Posterior cingulate gyrus (tissue), 11 donors: ENCODE measurements at places on chromosomes 5 and 9.

GRCh38 chr5:2169850-2170760, 287.4 kb upstream of the IRX4 start:
- DNase-seq, result no peak

- DNase-seq, result no peak
These were observed 11.8 kb upstream of the ACTBL2 start for GRCh38 chr5:57494104-57495098.

- no peak for DNase-seq
These were observed 6.5 kb upstream of the SYK start for GRCh38 chr9:90795084-90795483.

DNA sequence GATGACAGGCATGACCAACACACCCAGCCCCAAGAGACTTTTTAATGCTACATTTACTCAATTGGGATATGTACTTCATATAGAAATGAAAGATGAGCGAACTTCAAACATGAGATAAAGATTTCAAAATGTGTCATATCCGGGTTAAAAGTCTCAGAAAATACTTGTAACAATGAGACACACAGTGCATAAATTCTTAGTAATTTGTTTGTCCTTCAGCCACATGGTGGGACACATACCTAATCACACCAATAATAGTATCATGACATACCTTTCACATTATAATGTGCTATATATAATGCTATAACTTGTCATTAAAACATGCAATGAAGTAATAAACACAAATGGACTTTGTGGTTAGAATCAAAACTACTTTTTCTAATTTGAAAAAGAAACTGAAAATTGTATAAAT, 204.7 kb upstream of the RFX3 start:
- no peak for DNase-seq

- DNase-seq, result no peak
These were observed 456.0 kb downstream of the SEMA5A start for GRCh38 chr5:9089893-9090292.

GRCh38 chr9:131173995-131174394, 48.6 kb downstream of the NUP214 start:
- DNase-seq, result no peak

DNA sequence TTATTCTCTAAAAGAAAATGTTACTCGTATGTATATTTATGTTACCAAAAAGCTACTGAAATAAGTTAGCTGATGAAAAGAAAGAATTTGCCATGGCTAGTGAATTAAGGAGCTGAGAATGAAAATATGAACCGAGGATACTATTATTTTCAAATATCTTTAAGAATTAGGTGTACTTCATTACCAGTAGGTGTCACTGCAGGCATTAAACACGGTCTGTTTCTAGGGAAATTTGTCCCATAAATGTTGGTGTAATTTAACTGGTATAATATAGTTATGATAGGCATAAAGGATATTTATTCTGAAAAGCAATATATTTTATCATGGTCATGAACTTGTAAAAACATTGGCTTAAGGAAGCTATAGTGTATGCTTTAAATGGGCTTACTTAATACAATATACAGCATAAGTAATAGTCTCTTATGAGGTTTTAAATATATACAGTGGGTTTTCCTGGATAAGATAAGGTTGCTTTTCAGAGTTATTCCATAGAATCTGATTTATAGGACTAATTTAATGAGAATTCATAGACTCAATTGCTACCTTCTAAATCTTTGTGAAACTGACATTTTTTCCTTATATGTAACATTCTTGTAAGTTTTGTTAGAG, 72.4 kb upstream of the MPDZ start:
- DNase-seq, result no peak

DNA sequence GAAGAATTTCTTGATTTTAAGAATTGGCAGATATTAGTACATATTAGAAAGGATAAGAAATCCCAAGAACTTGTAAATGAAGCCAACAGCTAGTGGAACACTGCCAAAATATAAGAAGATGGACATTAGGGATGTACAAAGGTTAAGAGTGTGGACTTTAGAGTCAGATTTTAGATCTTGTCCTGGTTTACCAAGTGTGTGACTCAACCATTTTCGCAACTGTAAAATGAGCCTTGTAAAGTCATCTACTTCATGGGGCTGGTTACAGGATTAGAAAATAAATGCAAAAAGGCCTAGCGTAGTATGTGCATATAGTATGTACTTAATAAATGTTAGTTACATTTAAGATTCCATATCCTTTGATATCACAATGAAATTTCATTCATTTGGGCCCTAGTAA, 260.0 kb downstream of the RAB3C start:
- DNase-seq, result no peak

DNA sequence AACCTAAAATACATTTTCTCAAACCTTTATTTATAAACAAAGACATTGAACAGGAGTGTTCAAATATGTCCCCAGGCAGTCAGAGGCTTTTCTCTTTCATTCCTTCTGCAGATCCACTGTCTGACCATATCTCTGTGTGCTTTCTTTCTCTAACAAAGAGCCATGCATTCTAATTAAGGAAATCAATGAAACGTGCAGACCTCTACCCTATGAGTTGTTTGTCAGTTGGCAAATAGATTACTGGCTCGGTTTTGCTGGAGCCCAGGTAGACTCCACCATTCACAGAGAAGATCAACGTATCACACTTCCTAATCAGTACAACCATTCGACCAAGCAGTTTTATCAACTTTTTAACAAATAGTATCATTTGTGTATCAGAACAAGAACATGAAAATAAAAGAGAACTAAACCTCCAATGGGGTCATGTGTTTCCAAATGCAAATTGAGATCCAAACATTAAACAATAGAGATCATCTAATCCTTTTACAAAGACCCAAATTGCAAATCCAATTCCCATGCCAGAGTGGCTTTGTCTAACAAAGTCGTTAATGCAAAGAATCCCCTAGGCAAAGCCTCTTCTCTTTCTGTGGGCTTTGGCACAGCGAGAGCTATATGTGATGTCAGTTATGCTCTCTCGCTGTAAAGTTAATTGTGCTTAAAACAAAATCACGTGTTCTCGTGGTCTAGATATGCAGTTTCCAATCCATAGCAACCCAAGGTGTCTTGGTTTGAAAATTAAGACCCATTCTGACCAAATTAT, 16.8 kb downstream of the KLF4 start:
- no peak for DNase-seq

DNA sequence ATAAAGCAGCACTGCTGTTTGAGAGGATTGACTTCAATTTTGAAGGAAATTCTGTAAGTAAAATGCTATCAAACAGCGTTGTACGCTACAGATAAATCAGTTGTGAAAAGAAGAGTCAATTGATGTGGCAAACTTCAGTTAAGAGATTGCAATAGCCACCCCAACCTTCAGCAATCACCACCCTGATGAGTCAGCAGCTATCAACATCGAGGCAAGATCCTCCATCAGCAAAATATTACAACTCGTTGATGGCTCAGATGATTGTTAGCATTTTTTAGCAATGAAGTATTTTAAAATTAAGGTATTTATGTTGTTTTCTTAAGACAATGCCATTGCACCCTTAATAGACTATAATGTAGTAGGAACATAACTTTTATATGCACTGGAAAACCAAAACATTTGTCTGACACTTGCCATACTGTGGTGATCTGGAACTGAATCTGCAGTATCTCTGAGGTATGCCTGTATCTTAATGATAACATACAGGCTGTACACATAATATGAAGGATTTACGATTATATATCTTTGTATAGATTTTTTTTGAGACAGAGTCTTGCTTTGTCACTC, 47.5 kb downstream of the VPS13A start:
- DNase-seq, result no peak

GRCh38 chr9:136691316-136692184, 4.3 kb upstream of the AGPAT2 start:
- no peak for DNase-seq

DNA sequence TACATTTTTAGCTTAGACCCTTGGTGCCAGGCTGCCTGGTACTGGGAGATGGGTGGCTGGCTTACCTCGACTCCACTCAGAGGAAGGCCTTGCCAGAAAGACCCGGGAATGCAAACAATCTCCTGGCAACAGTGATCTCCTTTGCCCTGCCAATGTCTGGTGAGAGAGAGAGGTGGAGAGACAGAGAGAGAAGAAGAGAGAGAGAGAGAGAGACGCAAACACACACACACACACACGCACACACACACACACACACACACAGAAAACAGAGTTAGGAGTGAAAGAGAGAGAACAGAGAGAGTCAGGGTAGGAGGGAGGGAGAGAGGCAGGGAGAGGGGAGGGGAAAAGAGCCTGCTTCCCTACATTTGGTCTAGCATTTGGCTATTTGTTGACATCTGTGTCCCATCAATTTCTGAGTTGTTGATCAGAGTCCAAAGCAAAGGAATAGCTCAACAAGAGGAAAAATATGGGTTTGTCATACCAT, 181.6 kb upstream of the MAP1B start:
- DNase-seq, result no peak

- DNase-seq, result no peak
These were observed 211.8 kb downstream of the FANCC start for GRCh38 chr9:95105519-95106287.

DNA sequence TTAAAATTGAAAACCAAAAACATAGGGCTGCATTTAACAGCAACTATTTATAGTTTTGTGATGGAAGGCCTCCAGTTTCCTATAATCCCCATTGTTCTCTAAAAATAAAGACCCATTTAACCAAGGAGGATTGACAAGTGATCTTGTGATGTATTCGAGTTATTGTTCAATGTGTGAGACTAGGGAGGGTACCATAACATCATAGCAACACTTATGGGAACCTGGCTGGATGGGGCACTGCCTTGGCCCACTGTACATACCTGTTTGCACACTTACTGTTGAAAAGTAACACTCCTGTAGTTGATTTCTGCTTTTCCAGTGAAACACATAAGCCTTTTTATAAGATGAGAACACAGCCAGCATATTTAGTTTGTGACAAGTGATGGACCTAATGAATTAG, 32.3 kb downstream of the MACIR start:
- no peak for DNase-seq

GRCh38 chr9:116549061-116549664, 137.9 kb upstream of the TRIM32 start:
- DNase-seq, result peak; percentile 26

DNA sequence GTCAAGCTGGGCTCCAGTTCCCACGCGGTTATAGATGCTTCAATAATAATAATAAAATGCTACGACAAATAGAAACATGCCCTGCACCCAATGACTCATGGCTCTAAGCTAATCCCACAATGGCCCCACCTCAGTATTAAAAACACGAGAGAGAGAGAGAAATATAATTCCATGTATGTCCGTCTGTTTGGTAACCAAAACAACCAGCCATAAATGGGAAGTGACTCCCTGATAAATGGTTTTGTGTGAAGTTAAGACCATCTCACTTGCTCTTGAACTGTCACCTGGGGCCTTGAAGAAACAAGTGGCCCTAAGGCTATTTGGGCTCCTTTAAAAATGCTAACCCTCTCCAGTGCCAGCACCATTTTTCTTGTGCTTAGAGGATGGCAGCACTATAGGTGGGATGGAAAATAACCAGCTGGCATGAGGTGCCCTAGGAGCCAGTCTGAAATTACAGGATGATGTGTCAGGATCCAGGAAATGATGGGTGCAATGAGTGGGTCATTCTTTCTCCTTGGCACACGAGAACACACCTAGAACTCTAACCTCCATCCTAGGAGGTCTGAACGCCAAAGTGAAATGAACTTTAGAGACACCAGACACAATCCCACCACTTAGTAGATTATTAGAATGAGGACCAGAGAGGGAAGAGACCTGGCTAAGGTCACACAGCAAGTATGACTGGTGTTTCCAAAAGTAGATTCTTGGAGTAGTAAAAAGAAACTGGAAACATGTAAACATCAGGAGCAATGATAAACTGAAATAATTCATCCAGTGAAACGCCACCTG, 35.7 kb upstream of the ADRB2 start:
- no peak for DNase-seq

DNA sequence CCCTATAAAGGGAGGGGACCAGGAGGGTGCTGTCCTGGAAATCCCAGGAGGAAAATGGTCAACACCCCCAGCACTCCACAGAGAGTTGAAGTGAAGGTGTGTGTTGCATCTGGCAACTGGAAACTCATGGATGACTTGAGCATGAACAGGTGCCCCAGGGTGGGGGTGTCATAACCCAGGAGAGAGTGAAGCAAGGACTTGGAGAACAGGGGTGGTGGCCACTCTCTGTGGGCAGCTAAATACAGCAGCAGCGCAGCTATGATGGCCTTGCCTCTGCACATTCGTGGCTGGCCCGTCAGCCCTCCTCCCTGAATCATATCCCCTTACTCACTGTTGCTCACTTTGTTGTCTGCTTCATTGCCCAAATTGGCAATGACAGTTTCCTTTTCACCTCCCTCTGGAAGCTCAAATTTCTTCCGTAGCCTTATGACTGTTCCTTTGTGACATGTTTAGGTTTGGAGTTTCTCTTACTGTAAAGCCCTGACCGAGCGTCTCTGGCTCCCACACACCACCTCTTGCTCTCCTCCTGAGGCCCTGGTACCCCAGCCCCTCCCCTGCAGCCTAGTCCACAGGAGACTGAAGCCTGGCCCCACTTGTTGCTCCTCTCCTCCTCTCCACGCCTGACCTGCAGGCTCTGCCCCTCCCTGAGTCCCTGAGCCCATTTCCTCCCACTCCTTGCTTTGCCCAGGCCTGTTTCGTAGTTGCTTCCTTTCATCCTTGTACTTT, 185.8 kb downstream of the CD180 start:
- DNase-seq, result no peak

- DNase-seq, result no peak
These were observed 138.0 kb upstream of the FSTL4 start for GRCh38 chr5:133750356-133750755.

DNA sequence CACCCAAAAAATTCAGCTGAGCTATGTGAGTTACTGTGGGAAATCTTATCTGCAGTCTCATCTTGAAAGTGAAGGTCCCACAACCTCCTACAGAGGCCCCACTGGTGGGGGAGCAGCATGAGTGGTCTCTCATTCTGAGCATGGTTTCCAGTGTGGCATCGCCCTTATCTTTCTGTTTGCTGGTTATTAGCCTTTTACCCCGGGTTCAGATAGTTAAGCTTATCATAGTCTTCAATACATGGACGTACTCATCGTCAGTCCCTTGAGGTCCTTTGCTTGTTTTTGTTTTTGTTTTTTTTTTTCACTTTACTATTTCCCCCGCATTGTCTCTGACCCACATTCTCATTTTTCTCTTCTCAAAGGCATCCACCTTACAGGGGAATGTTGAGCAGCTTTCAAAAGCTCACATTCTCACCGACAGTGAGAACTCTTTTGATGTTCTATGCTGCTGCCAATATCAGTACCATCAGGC, 7.7 kb upstream of the HAVCR2 start:
- no peak for DNase-seq

- DNase-seq, result peak; percentile 49
These were observed 16.8 kb downstream of the AMBP start for GRCh38 chr9:114061292-114061691.

- DNase-seq, result no peak
These were observed 418.1 kb downstream of the PRR16 start for GRCh38 chr5:120882038-120882775.

DNA sequence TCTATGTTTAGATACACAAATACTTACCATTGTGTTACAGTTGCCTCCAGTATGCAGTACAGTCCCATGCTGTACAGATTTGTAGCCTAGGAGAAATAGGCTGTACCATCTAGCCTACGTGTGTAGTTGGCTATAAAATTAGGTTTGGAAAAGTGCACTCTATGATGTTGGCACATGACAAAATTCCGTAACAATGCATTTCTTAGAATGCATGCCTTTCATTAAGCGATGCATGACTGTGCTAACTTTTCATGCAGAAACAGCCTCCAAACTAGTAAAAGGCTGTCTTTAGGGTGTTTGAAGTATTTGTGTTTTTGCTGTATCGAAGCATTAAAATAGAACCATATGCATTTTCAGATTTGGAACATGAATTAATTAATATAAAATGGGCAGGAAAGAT, 157.9 kb downstream of the RMI1 start:
- no peak for DNase-seq

- DNase-seq, result no peak
These were observed 101.4 kb upstream of the SMARCA2 start for GRCh38 chr9:1913631-1914330.
